ENCODE measurements at places on chromosomes 5 and 9.

GRCh38 chr9:127654619-127655018 is 42.5 kb downstream of the STXBP1 start:
- DNase-seq = no peak

DNA sequence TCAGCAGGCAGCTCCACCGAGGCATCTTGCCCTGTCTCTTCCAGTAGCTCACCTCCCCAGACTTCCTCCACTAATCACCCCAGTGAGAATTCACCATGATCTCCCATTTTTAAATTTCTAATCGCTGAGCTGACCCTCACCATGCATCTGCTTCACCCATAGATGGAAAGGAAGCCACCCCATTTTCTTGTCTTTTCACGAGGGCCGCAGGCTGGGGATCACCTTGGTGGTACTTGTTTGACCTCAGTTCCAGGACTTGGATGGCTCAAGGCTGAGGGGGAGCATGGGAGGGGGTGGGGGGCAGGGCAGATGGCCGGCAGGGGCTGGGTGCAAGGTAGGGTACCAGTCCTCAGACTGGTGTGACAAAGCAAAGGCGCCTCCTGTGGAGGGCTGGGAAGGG is 3.6 kb downstream of the PROP1 start:
- no peak for DNase-seq

- no peak for DNase-seq
These were observed 377.4 kb downstream of the PTPRD start for GRCh38 chr9:10235376-10235775.

DNA sequence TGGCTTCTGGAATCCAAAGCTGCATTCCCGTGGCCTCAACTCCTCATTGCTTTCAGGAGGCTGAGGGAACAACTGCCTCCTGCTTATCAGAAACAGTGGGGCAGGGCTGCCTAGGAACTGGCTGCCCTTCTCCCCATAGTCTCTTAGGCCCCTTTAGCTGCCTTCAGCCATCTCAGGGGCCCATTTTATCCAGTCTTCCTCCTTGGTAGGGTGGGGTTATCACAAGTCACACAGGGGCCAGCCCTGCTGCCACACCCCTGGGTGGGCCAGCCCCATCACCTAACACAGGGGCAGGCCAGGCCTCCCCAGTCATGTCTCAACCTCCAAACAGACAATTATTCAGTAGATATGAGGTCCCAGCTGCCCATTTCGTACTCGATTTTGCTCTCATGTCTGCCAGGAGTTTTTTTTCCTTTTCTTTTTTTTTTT is 3.9 kb downstream of the ALAD start:
- no peak for DNase-seq

DNA sequence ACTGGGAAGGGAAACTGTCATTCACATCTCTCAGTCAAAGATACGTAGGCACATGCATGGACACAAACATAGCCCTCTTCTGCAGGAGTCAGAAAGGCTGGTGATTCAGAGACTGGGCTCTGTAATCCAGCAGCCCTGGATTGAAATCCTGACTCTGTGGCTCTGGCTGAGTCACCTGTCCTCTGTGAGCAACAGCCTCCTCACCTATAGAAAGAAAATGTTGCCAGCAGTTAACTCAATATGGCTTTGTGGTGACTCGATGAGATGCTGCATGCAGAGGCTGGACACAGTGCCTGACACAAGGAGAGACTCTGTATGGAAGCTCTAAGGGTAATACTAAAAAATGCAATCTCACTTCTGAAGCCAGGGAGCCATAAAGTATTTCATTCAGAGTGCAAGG is 23.9 kb upstream of the CDKN2AIPNL start:
- no peak for DNase-seq

DNA sequence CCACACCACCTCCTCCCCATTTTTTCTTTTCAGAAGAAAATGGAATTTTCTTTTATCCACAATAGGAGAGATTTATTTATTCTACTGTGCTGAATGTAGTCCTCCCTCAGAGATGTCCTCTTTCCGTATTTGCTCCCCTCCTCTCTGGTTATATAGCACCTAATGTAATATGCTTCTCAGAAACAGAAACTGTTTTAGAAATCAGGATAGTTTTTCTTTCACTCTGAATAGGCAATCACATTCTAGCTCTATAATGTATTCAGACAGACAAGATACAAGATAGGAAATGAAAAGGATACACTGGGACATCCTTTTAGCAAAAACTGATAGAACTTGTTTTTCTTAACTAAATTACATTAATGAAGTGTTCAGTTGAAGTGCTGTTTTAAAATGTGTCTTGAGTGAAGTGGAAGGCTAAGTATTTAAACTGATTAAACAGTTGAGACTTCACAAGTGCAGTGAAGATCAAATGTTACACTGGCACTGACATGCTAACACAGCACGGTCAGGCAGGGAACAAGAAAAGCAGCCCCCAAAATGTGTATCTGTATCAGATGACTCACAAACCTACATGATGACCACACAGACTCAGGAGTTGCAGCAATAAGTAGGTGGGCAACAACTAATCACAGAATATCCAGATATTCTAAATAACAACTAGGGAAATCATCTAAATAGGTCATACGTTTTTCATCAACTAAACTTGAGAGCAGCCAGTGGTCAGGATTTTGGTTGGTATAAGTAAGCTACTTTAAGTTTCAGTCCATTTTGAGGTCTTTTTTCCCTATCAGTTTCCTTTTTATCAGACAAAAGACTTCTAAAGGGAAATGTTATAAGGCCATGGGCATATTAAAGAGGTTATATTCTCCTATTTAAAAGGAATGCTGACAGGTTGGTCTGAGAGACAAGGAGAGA is 260.4 kb downstream of the MLLT3 start:
- no peak for DNase-seq

DNA sequence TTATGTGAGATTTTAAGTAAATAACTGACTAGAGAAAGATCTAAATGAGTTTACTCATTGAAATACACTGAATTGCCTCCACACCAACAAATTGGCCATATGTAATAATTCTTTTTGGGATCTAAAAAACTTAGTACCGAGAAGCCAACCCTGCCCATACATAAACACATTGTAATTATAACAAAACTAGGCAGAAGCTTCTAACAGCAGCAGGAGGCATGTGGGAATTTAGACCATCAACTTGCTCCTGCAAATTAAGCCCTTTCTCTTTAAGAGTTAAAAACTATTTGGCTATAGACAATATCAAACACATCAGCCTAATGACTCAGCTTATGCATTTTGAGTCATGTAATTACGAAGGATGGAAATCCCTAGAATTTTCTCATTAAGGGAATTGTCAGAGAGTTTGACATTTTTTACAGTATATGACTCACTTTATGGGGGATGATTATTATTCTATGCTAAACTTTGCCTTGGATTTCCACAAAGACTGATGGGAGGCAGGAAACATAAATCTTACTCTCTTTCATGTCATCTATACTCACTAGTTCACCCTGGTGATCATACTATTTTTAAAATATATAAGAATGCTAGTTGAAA is 1.0 kb downstream of the IL7R start:
- DNase-seq = peak; percentile 82

- no peak for DNase-seq
These were observed 477.4 kb upstream of the ADAMTS16 start for GRCh38 chr5:4662756-4663155.

GRCh38 chr9:117678871-117679270 is 25.3 kb upstream of the TLR4 start:
- DNase-seq = no peak

DNA sequence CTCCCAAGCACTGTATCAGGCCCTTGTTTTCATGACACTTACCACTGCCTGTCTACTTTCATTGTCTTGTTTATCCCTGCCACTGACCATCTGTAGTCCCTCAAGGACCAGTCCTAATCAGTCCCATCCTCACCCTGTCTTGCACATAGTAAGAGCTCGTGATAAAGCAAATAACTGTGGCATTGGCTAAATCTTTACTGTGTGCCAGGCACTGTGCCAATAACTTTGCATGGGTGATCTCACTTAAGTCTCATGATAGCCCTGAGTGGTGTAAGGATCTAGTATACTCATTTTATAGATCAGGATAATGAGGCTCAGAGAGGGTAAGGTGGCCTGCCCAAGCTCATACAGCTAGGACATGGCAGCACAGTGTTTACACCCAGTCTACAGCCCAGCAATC is 5.6 kb downstream of the CDX1 start:
- no peak for DNase-seq

DNA sequence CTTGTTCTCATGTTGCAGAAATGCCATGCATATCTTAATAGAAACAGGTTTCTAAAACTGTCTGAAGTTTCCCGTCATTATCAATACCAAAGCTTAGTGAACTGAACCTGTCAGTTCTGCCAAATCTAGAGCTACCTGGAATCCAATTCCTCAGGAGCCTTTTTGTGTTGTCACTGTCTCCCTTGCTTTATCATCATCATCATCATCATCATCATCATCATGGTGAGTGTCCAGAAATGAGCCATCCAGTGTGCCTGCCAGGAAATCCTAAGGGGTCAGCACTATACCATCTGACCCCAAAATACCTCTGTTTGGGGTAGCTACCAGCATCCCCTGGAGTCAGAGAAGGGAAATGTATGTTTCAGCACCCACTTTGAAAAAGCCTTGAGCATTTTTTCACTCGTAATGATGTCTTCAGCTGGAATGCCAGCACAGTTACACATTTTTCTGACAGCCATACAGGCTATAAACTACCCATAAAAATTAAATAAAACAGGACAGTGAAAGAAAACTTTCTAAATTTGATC is 150.3 kb downstream of the NR2F1-AS1 start:
- DNase-seq = no peak

GRCh38 chr5:137737349-137738131 is 1.7 kb upstream of the KLHL3 start:
- no peak for DNase-seq

GRCh38 chr5:128099944-128100343 is 16.4 kb downstream of the SLC12A2 start:
- no peak for DNase-seq

DNA sequence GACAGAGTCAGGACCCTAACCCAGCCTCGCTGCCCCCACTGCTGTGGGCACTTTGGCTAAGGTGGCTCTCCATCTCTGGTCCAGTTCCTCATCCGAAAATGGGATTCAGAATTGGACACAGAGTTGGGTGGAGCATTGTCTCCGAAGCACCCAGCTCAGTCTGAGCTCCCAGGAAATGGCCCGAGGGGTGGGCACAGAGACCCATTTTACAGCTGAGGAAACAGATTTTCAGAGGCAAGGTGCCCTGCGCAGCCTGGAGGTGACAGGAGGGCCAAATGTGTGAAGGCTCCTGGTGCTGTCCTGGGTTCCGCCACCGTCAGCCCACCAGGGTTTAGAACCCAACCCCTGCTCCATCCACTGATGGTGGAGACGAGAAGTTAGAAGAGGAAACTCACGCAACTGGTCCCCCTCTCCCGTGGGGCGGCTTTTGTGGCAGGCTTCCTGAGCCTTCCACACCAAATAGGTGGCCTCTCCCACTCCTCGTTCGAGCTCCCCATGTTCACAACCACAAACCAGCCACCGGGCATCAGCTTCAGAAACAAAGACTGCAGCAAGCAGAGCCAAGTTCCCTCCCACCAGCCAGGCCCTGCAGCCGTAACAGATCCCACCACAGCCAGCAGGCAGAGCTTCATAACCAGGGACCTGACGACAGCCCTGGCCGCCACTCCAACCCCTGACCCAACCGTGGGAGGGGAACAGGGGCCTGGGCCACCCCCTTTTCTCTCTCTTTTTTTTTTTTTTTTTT is 90.9 kb upstream of the LMX1B start:
- DNase-seq = no peak

- DNase-seq = no peak
These were observed 12.3 kb downstream of the ARSB start for GRCh38 chr5:78972654-78973428.

DNA sequence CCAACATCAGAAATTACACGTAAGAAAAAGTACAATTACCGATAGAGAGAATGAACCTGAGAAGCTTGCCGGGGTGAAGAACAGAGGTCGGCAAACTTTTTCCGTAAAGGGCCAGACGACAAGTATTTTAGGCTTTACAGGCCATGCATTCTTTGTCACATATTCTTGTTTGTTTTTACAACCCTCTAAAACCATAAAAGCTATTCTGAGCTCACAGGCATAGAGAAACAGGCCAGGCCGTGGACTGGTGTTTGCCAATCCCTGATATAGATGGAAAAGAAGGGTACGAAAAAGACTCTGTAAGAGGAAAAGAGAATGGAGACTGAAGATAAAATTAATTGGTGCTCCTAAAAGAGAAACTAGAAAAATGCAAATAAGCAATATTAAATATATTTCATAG is 15.4 kb downstream of the SFXN1 start:
- DNase-seq = no peak

GRCh38 chr5:100496296-100496695 is 38.9 kb upstream of the FAM174A start:
- DNase-seq = no peak

DNA sequence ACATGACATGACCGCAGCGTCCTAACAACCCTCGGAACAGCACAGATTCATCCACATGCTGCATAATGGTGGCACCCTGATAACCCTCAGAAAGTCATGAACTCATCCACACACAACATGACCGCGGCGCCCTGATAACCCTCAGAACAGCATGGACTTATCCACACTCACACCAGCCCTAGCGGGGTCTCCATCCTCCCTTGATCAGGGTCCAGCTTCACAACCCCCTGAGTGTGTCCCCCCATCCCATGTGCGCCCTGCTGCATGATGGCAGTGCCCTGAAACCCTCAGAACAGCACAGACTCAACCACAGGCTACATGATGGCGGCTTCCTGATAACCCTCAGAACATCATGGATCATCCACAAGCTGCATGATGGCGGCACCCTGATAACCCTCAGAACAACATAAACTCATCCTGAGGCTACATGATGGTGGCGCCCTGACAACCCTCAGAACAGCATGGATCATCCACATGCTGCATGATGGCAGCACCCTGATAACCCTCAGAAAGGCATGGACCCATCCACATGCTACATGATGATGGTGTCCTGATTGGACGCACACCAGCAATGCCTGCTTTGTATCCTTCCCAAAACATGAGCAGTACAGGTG is 28.3 kb downstream of the SLC6A3 start:
- DNase-seq = no peak

DNA sequence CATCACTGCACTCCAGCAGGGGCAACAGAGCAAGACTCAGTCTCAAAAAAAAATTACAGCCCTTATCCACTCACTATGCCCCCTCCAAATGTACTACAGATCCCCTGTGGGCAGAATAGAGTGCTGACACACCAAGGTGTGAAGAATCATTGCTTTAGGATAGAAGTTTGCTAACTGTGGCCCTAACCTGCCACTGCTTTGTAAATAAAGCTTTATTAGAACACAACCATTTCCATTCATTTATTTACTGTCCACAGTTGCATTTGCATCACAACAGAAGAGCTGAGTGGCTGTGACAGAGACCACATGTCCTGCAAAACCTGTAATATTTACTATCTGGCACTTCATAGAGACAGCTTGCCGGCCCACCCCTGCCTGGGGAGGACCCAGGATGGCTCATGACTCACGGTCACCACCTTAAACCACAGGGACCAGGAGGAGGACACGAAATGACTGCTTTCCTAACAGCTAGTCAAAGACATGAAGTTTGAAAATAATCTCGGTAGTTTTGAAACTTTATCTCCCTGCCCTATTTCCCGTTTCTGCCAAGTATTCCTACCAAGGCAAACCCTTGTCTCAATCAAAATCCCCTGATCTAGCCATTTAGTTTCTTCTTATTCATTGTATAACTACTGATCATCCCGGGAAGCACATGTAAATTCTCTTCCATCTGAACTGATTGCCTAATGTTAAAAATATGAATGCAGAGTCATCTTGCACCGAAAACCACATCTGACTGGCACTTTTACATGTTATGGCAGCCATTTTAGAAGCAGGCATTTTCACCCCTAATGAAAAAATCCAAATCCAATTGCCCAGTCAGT is 206.1 kb downstream of the SLIT3 start:
- peak; percentile 74 for DNase-seq

GRCh38 chr9:103301051-103301450 is 305.9 kb downstream of the CYLC2 start:
- DNase-seq = no peak

- no peak for DNase-seq
These were observed 393.5 kb downstream of the DMAC1 start for GRCh38 chr9:7405924-7406604.

Data from GM04503 (cell line).